ENCODE measurements at places on chromosomes 13 and 19.

DNA sequence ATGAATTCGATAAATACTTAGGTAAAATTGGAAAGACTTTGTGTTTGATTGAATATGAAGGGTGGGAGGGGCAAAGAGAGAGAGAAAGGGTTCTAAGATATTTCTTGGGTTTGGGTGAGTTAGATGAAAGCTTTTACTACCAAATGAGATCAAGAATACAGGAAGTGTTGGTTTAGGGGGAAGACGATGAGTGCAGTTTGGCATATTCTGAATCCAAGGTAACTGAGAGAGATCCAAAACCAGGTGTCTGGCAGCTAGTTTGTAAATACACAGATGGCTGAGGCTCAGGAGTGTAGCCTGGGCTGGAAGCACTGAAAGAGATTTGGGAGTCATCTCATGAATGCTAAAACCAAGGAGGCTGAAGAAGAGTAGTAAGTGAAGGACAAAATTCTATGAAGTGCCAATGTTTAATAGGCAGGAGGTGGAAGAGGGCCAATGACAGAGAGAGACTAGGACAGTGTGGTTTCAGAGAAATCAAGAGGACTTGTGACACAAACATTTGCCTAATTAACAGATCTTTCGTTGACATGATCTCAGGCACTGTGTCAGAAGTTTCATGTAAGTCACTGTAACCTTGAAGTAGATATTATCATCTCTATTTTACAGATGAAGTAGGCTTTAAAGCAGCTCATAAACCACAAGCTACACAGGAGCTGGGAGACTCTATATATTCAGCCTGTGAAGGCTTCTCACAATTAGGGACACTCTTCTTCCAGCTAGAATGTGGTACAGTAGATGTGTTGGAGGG is 70.2 kb upstream of the ZDHHC20 start:
- peak; percentile 80 for ATAC-seq

GRCh38 chr13:98487522-98487921 is 89.4 kb downstream of the STK24 start:
- ATAC-seq: no peak

- peak; percentile 11 for ATAC-seq
Observed at GRCh38 chr19:815775-816499, 5.8 kb downstream of the PLPPR3 start.

DNA sequence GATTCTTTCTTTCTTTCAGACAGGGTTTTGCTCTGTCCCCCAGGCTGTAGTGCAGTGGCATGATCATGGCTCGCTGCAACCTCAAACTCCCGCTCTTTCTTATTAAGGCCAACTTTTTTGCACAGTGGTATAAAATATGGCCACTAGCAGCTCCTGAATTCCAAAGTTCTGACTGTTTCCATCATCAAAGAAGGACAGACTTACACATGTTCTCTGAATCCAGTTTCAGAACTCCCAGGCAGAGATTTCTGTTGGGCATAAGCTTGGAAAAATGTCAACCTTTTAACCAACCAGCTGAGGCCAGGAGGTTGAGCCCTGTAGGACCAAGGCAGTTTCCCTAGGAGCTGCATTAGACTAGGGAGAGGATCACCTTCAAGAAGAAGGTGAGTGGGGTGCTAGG is 184.1 kb downstream of the HS6ST3 start:
- ATAC-seq: no peak

DNA sequence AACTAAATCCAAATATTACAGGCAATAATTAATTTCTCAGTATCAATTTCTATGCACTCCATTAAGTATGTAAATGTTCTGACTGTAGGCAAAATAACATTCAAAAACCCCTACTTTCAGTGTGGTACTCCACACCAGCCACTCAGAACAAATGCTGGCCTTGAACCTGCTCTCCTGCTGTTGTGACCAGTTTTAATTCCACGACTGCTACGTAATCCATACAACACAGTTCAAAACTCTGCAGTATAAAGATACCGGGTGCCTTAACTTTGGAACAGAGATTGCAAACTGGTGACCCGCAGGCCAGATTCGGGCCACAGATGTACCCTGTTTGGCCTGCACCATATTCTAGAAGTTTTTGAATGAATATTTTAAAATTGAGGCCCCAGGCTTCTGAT is 30.4 kb downstream of the COL4A1 start:
- ATAC-seq: no peak

DNA sequence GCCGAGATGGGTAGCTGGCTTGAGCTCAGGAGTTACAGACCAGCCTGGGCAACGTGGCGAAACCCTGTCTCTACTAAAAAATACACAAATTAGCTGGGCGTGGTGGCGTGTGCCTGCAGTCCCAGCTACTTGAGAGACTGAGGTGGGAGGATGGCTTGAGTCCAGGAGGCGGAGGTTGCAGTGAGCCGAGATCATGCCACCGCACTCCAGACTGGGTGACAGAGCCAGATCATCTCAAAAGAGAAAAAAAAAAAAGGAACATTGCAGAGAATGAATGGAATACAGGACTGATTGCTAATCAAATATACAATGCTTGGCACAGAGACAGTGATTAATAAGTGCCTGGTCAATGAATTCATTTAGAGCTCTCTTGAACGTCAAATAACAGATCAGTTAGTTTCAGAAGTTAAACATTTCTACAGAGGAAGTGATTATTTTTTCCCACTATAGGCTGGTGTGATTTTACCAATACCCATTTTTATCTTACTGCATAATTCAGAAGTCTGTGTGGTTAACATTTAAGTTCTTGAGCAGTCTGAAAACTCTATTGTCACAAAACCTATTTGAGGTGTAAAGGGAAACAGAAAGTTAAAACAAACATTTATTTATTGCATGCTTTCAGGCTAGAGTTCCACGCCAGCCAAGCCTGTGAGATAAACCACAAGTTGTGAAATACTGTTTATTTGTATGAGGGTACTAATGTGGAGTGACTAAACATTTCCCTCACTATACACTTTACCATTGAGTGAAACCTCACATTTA is 7.7 kb upstream of the TBC1D4 start:
- ATAC-seq: peak; percentile 59

- ATAC-seq: peak; percentile 27
Observed at GRCh38 chr19:16446724-16447368, 24.9 kb downstream of the EPS15L1 start.

GRCh38 chr13:40522282-40522681 is 144.2 kb downstream of the FOXO1 start:
- peak; percentile 4 for ATAC-seq

- no peak for ATAC-seq
Observed at GRCh38 chr19:41626877-41627276, at the start of gene CEACAM4. TSS of gene CEACAM4 (minus strand) at chr19:41627074. CDS start at chr19:41626963, 111 bp downstream.

GRCh38 chr13:23695711-23696464 is 125.7 kb downstream of the TNFRSF19 start:
- ATAC-seq: peak; percentile 98

DNA sequence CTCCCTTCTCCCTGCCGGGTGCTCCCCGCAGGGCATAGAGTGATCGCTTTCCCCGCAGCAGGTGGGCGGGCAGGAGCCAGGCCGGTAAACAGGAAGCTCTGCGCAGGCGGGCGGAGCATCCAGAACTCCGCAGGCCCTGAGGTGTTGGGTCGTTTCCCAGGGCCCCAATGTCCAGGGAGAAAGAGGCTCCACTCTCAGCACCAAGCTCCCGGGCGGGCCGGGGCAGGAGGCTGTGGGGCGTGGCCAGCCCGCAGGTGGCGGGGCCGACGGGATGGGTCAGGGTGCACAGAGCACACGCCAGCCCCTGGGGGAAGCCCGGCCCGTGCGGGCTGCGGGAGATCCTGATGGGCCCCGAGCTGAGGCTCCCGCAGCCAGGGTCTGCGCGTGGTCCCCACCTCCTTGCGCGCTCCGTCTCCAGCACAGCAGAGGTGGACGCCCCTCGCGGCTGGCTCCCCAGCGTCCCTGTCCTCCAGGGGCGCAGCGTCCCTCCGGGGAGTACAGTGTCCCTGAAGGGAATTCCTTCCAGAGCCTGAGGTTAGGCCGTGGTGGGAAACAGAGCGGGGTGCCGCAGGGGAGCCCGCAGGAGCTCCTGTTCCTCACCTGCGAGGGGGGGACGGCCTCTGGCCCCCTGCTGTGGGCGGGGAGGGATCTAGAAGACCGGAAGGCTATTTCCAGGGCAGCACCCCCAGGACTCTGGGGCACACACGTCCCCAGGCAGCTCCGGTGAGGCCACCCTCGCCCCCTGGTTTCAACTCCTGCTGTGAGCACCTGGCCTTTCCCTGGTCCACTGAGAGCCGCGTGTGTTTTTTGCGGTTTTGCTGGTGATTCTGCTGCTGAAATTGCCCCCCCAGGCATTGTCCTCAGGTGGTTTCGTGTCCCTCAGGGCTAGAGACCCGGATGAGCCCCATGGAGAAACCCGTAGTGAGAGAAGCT is 12.2 kb downstream of the PIP5K1C start:
- ATAC-seq: peak; percentile 32

- ATAC-seq: no peak
Observed at GRCh38 chr19:14198384-14199376, 7.3 kb downstream of the ADGRL1 start.

DNA sequence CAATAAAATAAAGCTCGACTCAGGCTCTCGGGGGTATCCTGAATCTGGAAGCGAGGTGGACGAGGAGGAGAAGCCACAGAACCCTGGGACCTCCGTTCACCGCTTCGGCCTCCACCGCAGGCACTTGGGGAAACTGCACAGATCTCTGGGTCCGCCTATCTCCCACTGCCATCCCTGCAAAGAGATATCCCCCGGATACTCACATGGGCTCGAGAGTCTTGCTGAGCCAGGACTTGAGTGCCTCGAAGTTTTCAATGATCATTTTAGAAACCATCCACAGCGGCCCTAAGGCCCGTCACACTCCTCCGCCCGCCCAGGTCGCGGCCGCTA is 589 bp downstream of the RBM26 start:
- peak; percentile 52 for ATAC-seq

DNA sequence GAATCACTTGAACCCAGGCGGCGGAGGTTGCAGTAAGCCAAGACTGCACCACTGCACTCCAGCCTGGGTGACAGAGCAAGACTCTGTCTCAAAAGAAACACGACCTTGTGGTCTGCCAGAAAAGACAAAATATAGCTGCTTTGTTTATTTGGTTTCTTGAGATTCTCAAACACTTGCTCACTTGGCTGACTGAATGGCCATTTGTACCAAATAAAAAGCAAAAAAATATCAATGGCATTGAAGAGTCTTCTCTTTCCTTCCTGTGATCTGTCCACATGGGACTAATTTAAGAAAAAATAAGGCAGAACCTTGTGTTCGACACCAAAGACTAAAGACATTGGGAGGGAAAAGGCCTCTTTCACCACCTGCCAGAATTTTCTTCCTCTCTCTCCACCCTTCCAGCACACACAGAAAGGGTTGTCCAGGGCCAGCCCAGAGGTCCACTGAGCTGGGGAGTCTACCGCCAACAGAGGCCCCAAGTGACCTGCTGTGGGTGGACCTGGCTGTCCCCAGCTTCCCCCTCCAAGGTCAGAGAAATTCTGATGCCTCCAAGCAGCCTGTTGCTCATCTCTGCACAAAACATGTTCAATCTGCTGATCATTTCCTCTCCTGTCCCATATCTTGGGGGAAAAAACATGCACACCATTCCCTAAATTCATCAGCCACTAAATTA is 5.9 kb downstream of the BRME1 start:
- no peak for ATAC-seq

DNA sequence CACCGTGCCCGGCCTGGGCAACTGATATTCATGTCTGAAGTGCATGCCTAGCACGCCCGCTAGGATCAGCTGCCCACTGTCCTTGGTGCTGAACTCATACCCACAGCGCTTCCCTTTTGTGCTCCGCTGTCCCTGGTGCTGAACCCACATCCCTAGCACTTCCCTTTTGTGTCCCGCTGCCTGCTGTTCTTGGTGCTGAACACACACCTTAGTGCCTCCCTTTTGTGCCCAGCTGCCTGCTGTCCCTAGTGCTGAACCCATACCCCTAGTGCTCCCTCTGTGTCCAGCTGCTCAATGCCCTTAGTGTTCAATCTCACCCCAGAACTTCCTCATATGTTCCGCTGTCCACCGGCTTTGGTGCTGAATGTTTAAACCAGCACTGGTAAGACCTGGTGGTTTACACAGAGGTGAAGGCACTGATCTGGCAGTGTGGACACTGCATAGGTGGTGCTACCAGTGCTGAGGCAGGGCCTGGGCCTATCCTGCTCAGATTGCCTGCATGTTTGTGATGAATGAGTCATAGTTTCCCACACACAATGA is 26.3 kb upstream of the SIGLEC11 start:
- ATAC-seq: peak; percentile 29

DNA sequence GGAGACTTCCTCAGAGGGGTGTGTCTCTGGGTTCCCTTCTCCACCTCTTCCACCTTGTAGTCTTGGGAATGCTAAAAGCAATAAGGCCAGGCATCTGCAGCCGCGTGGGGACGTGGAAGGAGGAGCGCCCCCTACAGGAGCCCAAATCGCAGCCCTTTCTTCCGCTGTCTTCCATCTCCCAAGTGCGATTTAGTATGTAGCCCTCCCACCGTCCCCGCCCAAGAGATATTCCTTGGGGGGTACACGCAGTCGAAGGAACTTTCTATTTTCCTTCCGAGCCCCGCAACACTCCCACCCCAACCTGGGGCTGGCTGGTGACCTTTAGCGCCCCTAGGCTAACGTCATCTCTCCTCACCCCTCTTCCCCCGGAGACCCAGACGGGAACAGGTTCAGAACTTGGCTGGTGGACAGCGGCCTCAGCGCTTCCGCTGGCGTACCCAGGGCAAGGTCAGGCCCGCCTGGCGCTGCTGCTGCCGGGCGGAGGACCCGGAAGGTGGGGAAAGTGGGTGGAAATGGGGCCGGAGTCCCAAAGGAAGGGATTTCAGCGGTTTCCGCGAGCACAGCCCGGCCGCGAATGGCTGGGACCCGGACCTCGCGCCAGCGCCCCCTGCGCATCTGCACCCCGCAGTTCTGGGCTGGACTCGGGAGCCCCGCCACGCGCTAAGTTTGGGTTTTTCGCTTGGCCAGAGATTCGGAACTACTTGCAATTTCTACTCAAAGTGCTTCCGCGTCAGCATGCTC is 2.1 kb upstream of the PCDH8 start:
- ATAC-seq: peak; percentile 60

GRCh38 chr13:112066624-112067004 is 335 bp upstream of the SOX1 start:
- peak; percentile 29 for ATAC-seq

DNA sequence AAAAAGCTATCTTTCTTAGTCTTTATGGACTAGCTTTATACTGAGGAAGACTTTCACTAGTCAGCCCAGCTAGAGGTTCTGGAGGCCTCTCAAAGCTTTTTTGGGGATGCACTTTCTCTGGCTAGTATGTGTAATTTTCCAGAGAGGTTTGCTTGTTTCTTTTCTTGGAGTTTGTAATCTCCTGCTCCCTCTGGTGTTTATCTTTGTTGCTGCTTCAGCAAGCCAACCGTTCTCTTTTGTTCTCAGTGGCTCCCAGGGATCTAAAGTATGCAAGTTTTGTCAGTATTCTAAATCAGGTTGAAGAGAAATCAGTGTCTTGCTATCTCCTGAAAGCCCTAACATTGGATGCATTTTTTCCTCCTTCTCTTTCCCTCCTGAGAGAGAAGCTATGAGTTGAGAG is 121.1 kb upstream of the MYO16 start:
- ATAC-seq: no peak

Measured in activated T-helper 17 cell treated with anti-CD3 and anti-CD28 coated beads, Interleukin-2, amount 50 U/mL, for 72 hours (primary cell).